ENCODE measurements at places on chromosomes 12 and 14.

DNA sequence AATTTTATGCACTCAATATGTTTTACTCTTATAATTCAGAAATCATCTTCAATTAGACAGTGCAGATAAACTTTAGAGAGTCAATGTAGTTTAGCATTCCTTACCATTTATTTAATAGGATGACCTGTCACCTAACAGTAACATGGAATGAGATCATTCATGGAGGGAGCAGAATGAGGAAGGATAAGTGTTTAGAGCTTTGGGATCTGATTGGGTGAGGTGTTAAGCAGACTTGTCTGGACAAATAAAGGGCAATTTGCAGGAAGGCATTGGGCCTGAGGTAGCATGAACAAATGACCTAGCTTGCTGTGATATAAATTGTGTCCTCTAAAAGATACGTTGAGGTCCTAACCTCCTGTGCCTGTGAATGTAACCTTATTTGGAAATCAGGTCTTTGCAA, 187.4 kb downstream of the C12orf42 start:
- no peaks in the 10 kb centered on the region for H3K4me1 ChIP-seq
- DNase-seq = no peak
- no peak overlapping the region for H3K4me3 ChIP-seq
- H3K27ac ChIP-seq = no peak overlapping the region
- no peaks in the 10 kb centered on the region for H3K36me3 ChIP-seq

- peak; percentile 0 for DNase-seq
- no peak overlapping the region for H3K27ac ChIP-seq
- H3K36me3 ChIP-seq = no peaks in the 10 kb centered on the region
- no peaks in the 10 kb centered on the region for H3K4me1 ChIP-seq
Observed at GRCh38 chr14:21852061-21852664, 178.5 kb upstream of the OR4E1 start.

DNA sequence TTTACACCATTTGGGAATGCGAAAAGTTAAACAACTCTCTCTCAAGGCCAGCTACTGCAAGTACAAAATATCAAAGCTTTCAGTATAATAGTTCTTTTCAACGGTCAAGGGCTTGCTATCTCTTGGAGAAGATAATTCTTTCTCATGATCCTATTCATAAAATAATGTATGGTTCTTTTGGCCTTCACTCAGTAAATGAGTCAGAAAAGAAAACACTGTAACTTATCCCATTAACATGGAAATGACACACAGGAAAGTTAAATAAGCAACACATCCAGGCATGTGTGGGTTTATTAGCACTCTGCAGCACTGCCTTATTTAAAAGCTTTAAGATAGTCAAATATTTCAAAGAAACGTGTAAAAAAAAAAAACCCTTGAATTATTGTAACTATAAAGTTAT, 36.9 kb downstream of the ZFC3H1 start:
- H3K36me3 ChIP-seq = peaks cover 41% of the 10 kb centered on the region
- peaks cover 17% of the 10 kb centered on the region for H3K4me1 ChIP-seq
- H3K27me3 ChIP-seq = no peaks in the 10 kb centered on the region
- H3K4me3 ChIP-seq = no peak overlapping the region

DNA sequence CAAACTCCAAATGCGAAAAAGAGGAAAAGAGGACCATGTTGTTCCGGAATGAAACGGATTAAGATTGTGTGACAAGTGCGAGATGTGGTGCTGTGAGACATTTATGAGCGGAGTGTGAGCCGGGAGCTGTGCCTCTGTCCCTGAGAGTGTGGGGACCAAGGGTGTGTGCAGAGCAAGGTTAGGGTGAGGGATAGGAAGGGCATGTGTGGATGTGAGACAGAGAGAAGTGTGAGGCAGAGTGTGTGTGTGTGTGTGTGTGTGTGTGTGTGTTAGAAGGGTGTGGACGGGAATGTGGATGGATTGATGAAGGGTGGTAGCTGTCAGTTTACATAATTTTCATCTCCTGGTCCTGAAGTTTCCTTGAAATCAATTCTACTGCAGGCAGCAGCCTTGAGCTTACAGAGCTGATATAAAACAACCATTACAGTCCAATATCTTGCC, 4.3 kb upstream of the OTX2 start:
- no peak overlapping the region for H3K27ac ChIP-seq
- H3K27me3 ChIP-seq = peaks cover 41% of the 10 kb centered on the region
- H3K36me3 ChIP-seq = peaks cover 6% of the 10 kb centered on the region
- DNase-seq = no peak
- H3K4me1 ChIP-seq = no peaks in the 10 kb centered on the region
